Right hindlimb (tissue), 1 donor: ENCODE measurements at places on chromosomes 2 and 18.

- DNase-seq = no peak
Measured at GRCh38 chr2:15931319-15931890, 8.9 kb upstream of the MYCN start.

GRCh38 chr2:22901471-22902179, 483.4 kb upstream of the KLHL29 start:
- no peak for DNase-seq

- DNase-seq = no peak
Measured at GRCh38 chr2:16161085-16161565, 220.8 kb downstream of the MYCN start.

DNA sequence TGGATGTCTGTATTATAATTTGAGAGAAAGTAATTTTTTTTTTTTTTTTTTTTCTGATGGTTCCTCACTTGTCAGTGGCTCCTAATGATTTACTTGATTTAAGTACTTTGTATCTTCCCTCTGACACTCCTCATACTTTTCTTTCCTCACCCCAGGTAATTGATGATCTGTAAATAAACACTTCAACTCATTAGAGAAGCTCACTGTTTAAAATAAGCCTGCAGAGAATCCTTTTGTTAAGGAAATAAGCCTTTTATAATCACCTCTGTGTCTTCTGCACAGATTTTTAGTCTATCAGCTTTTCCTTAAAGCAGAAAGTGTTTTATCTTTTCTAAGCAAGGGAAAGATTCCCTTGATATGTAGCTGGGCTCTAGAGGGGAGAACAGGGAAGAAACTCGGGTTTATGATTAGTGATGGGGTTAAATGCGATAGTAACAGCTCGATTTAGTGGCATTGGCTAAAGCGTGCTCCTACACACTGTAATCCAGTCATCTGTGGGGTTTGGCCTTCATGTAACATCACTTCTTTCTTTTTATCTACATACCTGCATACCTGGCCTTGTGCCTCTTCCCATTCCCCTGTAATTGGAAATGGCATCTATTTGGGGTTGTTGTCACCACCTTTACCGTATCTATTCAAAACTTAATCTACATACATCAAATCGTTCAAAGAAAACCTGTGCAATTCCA, 60.1 kb upstream of the LRRTM1 start:
- no peak for DNase-seq

DNA sequence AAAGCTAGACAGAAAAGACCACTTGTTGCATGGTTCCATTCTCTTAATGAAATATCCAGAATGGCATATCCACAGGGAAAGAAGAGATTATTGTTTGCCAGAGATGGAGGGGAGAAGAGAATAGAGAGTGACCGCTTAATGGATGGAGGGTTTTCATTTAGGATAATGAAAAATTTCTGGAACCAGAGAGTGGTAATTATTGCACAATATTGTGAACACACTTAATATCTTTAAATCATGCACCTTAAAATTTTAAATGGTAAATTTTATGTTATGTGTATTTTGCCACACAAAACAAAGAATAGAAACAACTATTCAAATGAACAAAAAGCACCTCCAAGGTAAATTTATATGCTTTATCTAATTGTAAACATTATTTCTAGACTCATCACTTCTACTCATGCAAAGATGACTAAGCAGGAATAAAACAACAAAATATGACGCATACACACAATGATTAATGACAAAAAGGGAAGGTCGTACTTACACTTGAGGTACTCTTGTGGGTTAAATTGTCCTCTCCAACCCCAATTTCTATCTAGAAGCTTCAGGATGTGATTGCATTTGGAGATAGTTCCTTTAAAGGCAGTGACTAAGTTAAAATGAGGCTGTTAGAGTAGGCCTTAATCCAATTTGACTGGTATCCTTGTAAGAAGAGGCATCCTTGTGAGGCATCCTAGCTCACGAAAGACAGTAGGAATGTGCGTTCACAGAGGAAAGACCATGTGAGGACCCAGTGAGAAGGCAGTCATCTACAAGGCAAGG, 18.7 kb upstream of the DHRS9 start:
- DNase-seq = no peak

GRCh38 chr2:75476761-75477160, 84.0 kb downstream of the EVA1A start:
- no peak for DNase-seq

DNA sequence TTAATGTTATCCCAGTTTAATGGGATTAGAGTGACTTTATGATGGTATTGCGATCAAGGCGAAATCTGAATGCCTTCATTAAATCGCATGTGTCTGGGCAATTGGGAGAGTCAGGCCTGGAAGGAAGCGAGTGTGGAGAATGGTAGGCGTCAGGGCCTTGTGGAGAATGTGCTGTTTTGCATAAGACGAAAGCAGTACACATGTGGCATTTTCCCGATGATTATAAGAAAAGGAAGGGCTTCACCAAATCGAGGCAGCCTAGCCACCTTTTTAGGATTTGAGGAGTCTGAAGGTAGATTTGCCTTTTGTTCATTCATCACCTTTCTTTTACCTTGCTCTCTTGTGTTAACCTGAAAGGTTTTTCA, 1.0 kb downstream of the ZNF532 start:
- no peak for DNase-seq

GRCh38 chr2:939936-940601, 10.6 kb upstream of the SNTG2 start:
- no peak for DNase-seq

DNA sequence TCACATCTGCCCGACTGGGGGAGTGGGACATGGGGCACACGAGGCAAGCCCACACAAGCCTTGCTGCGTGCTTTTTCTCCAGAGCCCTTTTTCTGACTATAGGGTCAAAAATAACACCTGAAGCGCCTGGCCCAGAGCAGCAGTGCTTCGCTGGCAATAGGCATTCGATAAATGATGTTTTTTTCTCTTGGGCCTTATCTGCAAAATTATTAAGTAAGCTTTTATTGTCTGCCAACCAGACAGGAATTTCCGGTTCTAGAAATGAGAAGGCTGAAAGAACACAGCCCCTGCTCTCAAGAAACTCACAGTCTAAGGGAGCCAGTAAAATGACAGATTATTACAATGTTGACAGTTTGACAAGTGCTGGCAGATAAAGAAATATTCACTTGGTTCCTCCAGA, 2.7 kb upstream of the TMBIM1 start:
- DNase-seq = no peak
